ENCODE measurements at places on chromosomes 1 and 21. TPM values are rescaled to one million over a fixed set of nuclear protein-coding genes. Genes with fewer than 3 reads are reported as not detected.

The FAM72D gene
- not detected for total RNA-seq

The LRRC8B gene
- 16.8 TPM for total RNA-seq

The TGFBR3 gene
- total RNA-seq, result 36.6 TPM

The HCN3 gene
- 1.8 TPM for total RNA-seq

The AMY1B gene
- total RNA-seq, result not detected

The ZNF691 gene
- total RNA-seq, result 1.7 TPM

The KIAA0040 gene
- 14.5 TPM for total RNA-seq

The C1orf141 gene
- total RNA-seq, result not detected

The PDE9A gene
- 13.2 TPM for total RNA-seq

The PLK3 gene
- total RNA-seq, result 794 TPM

Data from CD4-positive, alpha-beta T cell (primary cell).